ENCODE measurements at places on chromosomes 3 and 15.

- no peak for DNase-seq
Measured at GRCh38 chr3:73668391-73668790, 43.6 kb upstream of the PDZRN3 start.

DNA sequence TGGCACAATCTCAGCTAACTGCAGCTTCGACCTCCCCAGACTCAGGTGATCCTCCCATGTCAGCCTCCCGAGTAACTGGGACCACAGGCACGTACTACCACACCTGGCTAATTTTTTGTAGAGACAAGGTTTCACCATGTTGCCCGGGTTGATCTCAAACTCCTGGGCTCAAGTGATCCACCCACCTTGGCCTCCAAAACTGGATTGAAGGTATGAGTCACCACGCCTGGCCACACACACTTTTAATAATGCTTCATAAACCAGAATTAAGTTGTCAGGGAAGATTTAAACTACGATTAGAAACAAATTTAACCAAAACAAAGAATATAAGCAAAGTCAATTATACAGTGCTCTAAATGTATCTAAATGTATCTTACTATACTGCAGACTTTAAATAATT lies 87.5 kb downstream of the LRRFIP2 start:
- DNase-seq = no peak

GRCh38 chr3:104849070-104849469 lies 517.6 kb upstream of the ALCAM start:
- no peak for DNase-seq

DNA sequence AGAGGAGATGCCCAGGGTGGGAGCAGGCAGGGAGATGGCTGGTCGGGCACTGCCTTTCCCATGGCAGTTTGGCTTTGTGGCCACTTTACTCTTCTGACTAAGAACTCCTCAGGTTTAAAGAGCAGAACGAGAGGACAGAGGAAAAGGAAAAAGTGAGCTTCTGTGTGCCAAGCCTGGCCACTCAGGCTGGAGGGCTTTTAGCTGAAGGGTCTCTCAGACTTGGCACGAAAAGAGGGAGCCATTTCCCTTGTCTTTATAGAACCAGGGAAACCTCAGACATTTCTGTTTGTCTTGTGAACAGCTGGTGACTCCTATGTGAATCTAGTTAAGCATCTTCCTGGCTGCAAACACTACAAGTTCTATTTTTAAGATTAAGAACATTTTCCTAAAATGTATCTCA lies 23.3 kb upstream of the PSMD6 start:
- DNase-seq = no peak

DNA sequence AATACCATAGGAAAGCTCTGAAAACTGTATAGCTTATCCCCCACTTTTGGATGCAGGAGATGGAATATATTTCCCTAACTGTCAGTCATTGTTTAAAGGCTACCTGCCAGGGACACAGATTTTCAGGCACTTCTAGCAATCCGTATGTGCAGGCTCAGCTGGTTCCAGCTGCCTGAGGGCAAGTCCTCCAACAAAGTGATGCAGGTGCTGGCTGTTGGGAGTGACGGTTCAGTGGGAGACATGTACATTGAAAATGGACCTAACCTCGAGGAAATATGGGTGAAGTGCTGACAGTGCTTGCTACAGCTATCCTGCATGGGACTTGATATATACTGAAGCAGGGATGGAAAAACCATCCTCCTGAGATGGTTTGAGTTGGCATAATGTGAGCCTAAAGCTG lies 153.1 kb upstream of the GAP43 start:
- DNase-seq = no peak

DNA sequence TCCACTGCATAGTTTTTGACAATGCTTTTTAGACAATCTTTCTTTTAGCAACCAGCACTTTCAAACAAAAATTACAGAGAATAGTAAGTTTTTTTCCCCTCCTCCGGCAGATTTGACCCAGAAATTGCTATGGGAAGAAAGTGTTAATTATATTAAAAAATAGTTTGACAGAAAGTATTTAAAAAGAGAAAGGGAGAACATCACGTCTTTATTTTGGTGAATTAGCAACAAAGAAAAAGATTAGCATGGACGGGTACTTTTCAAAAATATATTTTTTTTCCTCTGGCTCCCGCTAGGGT lies 831 bp upstream of the KAT2B start:
- no peak for DNase-seq

DNA sequence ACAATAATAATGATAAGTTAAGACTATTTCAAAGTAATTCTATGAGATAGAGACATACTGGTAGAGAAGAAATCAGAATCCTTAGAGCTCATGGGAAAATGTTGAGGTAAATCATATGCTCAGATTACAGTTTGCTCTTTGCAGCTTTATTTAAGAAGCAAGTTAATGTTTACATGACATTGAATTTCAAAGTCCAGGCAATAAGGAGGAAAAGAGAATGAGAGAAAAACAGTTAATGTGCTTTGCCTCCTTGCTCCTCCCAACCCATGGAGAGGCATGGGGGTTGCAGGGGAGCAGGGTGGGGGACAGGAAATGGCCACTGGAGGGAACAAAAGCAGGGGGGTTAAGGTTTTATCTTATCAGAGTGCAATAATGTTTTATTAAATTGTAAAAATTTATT lies 42.2 kb upstream of the ZBTB38 start:
- DNase-seq = no peak

GRCh38 chr15:80207887-80208286 lies 44.1 kb downstream of the CTXND1 start:
- no peak for DNase-seq

GRCh38 chr15:100944986-100945385 lies 25.8 kb downstream of the LRRK1 start:
- peak; percentile 43 for DNase-seq

DNA sequence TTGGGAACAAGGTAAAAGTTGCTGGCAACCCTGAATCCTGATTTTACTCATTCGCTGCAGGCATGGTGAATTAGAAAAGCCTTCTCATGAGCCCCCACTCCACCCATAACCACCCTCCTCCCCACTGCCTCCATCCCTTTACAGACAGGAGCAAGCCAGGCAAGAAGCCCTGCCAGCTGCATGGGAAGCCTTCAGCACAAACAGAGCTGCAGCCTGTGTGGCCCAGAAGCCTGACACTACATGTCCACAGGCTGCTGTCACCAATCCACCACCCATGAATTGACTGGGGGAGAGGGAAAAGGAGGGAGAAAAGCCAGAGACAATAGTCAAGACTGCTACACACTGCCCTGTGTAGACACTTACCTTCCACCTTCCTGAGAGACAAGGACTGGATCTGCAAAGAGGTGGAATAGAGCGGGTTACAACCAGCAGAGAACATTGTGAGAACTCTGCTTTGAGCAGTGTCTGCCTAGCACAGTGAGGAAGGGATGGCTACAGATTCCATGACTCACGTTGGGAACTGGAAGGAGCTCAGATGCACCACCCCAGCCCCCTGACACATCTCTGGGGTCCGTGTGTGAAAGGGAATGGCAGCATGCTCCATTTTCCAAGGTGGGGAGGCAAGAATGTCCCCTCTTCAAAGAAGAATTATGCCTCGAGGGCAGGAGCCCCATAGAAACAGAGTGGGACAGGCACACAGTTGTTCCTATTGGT lies 33.9 kb downstream of the DZIP1L start:
- peak; percentile 80 for DNase-seq

GRCh38 chr3:139601191-139601961 lies 61.8 kb upstream of the RBP1 start:
- no peak for DNase-seq

DNA sequence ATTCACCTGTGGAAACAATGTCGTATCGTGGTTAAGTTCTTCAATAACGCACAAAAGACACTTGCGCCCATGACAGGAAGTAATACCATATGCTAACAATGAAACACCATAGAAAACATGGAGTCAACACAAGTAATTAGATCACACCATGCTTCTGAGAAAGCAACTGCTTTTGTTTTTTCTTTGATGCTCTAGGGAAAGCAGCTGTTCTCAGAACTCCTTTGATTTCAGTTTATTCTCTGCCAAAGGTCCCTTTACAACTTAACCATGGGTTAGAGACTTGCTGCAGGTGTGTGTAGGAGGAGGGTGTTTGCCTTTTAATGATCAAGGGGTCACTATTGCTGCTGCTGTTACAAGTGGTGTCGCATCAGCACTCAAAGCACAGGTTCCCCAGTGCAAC lies 324.0 kb upstream of the SLCO3A1 start:
- DNase-seq = no peak

GRCh38 chr3:181917027-181917426 lies 205.3 kb downstream of the SOX2 start:
- no peak for DNase-seq

DNA sequence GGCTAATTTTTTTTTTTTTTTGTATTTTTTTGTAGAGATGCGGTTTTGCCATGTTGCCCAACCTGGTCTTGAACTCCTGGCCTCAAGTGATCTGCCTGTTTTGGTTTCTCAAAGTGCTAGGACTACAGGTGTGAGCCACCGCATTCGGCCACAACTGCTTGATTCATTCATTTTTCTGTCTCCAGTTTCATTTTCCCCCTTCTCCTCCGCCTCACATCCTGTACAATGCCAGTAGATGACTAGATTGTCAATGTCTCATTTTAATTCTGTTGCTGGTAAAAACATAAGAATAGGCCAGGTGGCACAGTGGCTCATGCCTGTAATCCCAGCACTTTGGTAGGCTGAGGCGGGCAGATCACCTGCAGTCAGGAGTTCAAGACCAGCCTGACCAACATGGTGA lies 12.0 kb upstream of the ZNF592 start:
- DNase-seq = no peak

- DNase-seq = no peak
Measured at GRCh38 chr15:99058421-99058870, 46.4 kb upstream of the SYNM start.

DNA sequence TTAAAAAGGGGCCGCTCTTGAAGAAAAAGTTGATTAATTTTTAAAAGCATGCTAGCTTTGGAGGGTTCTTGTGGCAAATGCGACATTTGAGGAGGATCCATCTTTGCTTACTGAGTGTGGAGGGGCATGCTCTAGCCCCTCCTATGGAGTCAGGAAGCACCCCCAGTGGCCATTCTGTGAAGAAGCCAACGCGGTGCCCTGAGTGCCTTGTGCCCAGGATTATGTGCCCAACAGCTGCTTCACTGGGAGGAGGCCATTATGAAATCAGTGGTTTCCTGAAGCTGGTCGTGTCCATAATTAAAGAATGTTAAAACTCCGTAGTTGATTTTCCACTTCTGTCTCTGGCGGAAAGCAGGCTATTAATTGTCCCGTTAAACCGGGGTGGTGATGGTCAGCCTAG lies 69.1 kb upstream of the TNFAIP8L3 start:
- no peak for DNase-seq

DNA sequence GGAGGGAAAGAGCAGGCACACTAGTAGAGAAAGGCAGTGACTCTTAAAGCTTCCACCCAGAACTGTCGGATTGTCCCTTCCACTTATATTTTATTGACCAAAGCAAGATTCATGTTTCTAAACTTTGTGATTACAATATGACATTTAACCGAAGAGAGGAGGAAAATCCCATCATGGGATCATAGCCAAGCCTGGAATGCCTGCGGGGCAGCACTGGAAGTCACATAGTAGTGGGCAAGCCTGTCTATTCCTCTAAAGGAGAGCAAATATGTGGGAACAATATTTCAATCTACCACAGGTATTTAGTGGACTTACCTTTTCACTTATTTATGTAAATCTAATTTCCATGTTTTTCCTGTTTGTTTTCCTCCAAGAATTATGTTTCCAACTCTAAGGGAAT lies 3.8 kb upstream of the TMOD3 start:
- no peak for DNase-seq

GRCh38 chr3:108124337-108125152 lies 33.7 kb upstream of the CD47 start:
- DNase-seq = no peak

DNA sequence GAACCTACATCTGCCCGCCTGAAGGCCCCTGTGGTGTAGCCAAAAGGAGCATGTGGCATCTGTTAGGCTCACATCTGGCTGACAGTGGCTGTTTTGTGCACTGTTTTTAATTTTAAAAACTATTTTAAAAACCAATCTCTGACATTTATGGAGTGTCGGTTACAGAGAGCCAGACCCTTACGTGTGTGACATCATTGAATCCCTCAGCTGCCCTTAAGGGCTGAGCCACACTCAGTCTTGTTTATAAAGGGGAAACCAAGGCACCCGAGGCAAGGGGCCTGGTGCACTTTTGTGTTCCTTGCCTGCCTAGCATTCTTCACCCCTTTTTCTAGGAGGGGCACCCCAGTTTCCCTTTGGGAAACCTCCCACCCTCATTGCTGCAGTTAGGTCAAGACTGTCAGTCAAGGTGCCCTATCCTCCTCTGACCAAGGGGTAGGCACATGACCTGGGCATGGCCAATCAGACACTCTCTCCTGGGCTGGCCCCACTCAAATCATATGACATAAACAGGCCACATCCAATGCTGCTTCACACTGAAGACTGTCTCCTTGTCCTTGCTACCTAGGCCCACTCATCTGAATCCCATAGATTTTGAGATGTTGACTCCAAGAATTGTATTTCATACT lies 105.3 kb downstream of the LSM3 start:
- no peak for DNase-seq

GRCh38 chr3:139797724-139798343 lies 120.1 kb upstream of the NMNAT3 start:
- peak; percentile 44 for DNase-seq

GRCh38 chr3:194301730-194302129 lies 49.4 kb downstream of the CPN2 start:
- no peak for DNase-seq

- peak; percentile 45 for DNase-seq
Measured at GRCh38 chr3:99966662-99967416, 147.5 kb downstream of the FILIP1L start.

- DNase-seq = no peak
Measured at GRCh38 chr3:126446791-126447190, 28.9 kb downstream of the ZXDC start.

GRCh38 chr3:14786369-14786768 lies 32.4 kb upstream of the FGD5 start:
- DNase-seq = no peak

- DNase-seq = no peak
Measured at GRCh38 chr3:186570941-186571643, 572 bp downstream of the DNAJB11 start.

GRCh38 chr15:56242576-56243162 lies 1.0 kb downstream of the RFX7 start:
- DNase-seq = no peak

GRCh38 chr15:99580076-99580475 lies 14.3 kb downstream of the MEF2A start:
- DNase-seq = peak; percentile 50

GRCh38 chr15:57668016-57668415 lies 38.5 kb upstream of the POLR2M start:
- no peak for DNase-seq

DNA sequence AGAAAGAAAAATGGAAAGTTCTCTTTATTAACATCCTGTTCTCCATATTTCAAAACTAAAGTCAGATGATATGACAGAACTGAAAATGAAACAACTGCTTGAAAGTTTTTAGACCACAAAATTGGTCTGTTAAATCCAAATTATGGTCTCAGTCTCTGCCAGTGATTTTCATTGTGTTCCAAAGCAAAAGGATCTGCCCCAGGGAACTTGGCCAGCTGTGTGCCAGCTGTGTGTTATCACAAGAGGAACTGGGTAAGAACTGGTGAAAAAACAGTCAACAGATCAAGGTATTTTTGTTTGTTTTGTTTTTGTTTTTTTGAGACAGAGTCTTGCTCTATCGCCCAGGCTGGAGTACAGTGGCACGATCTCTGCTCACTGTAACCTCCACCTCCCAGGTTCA lies 323.3 kb downstream of the CTNNB1 start:
- no peak for DNase-seq

GRCh38 chr15:66682865-66683264 lies 19.2 kb upstream of the SMAD6 start:
- peak; percentile 64 for DNase-seq
